ENCODE measurements at places on chromosomes 4 and X.

- DNase-seq, result no peak
Measured at GRCh38 chr4:147582386-147583060, 34.7 kb upstream of the TMEM184C start.

GRCh38 chr4:154872198-154872597, 91.1 kb downstream of the RBM46 start:
- no peak for DNase-seq

GRCh38 chr4:151175233-151175632, 75.8 kb downstream of the RPS3A start:
- DNase-seq, result no peak

GRCh38 chrX:10952619-10953018, 158.5 kb upstream of the HCCS start:
- no peak for DNase-seq

- DNase-seq, result no peak
Measured at GRCh38 chr4:53890461-53890860, 173.9 kb downstream of the CHIC2 start.

DNA sequence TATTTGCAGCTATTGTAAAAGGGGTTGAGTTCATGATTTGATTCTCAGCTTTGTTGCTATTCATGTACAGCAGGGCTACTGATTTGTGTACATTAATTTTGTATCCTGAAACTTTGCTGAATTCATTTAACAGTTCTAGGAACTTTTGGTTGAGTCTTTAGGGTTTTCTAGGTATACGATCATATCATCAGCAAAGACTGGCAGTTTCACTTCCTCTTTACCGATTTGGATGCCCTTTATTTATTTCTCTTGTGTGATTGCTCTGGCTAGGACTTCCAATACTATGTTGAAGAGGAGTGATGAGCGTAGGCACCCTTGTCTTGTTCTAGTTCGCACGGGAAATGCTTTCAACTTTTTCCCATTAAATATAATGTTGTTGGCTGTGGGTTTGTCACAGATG, 48.1 kb downstream of the NPY1R start:
- no peak for DNase-seq

DNA sequence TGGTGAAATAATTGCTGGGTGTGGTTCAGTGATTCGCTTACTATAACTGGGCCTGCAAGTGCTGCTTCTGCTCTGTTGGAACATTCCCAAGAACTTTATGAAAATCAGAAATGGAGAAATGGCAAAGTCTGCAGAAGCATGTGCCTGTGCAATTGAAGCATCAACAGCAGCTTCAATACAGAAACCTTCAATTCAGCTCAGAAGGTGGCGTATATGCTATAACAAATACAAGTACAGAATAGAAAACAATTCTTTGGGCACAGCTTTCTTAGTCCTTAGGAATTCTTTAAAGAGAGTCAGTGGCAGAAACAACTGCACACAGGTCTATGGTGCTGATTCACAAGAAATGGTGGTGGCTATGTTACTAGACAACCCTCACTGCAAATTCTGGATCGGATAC, 18.0 kb upstream of the PDHA2 start:
- DNase-seq, result no peak

DNA sequence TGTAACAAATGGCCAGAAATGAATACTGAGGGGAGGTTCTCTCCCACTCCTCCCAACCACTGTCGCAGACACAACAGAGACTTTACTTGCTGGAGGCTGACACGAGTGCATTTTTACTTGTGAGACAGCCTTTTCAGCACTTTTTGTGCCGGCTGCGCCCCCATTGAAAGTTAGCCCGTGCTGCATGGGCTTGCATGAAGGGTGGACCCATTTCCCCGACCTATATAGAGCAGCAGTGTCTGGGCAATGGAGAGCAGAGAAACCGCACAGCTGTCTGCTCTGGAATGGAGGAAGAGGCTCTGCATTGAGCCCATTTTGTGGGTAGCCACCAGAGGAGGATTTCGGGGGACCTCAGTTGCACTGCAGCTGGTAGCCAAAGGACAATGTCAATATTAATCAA, 208.8 kb downstream of the UGT8 start:
- no peak for DNase-seq

GRCh38 chrX:71144651-71145050, at the start of gene NLGN3:
NLGN3 (plus strand) TSS chrX:71144841; CDS start chrX:71147750, 2,909 bp downstream.
- no peak for DNase-seq

DNA sequence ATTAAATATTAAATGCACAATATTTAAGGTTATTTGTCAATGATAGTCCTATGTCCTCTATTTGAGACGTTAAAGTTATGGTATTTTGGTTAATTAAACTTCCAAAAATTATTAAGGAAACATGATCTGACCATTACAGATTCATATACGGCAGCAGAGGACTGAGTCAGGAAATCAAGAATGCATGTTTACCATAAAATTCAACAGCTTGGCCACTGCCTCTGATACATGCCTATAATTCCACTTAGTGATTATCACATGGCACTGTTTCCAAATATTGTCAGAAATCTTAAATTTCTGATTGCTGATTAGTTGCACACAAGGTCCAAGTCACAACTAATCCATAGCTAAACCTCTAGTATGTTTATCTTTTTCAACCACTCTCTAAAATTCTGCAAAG, 232.2 kb upstream of the UGT8 start:
- DNase-seq, result no peak

DNA sequence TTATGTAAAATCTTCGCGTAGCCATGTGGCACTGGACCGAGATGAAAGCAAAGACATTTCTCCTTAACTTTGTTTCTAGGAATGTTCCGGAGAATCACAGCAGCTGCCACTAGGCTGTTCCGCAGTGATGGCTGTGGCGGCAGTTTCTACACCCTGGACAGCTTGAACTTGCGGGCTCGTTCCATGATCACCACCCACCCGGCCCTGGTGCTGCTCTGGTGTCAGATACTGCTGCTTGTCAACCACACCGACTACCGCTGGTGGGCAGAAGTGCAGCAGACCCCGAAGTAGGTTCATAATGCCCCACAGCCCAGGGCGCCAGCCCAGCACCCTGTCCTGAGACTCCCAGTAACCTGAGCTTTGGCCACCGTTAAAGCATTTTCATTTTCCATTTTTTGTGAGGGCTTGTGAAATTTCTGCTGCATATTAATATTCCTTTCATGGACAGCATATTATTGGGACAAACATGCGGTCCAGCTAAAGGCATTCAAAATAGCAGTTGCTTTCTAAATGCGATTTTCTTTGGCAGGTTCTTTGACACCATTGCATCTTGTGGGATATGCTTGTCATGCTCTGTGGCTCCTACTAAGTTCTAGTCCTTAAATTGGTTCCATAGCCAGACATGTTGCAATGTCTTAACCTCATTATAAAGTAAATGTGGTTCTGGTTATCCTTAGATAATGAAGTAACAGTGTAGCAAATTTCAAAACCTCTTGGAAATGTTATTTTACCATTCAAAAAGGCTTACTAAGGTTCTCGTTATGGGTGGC, 49.1 kb upstream of the MSANTD1 start:
- DNase-seq, result peak; percentile 59

- DNase-seq, result no peak
Measured at GRCh38 chr4:1299301-1299860, 9.7 kb downstream of the MAEA start.

GRCh38 chr4:38193236-38193863, 233.2 kb downstream of the PTTG2 start:
- no peak for DNase-seq

DNA sequence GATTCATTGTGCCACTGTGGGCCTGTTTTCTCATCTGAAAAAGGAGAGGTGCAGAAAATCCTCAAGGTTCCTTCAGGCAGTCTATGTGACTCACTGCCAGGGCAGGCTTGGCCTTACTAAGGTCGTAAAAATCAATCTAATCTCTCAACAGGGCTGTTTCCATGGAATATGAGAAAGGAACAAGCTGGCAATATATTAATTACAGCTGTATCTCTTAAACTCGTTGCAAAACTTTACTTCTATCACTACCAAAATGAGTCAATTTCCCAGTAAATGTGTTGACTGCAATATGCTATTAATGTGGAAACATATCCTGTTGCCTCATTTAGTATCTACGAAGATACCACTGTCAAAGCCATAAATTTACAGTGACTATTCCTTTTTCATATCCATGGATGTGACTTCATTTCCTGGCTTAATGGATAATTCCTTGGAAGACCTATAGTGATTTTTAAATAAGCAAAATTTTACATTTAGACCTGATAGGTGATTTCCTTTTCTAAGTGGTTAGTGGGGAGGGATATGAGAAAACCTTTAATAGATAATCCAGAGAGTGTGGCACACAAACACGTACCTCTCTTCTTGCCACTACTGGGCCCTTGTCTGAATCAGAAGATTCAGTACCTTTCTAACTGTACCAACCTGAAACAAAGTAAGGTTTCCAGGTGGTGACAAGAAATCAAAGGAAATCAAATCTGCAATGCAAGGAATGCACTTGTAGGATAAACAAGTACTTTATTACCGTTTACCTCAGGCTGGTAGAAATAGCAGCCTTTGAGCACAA, 127.4 kb upstream of the FTHL17 start:
- peak; percentile 59 for DNase-seq

- DNase-seq, result no peak
Measured at GRCh38 chr4:144715230-144715629, 69.3 kb downstream of the HHIP start.

- DNase-seq, result no peak
Measured at GRCh38 chr4:119833611-119834010, 205.0 kb upstream of the PDE5A start.

DNA sequence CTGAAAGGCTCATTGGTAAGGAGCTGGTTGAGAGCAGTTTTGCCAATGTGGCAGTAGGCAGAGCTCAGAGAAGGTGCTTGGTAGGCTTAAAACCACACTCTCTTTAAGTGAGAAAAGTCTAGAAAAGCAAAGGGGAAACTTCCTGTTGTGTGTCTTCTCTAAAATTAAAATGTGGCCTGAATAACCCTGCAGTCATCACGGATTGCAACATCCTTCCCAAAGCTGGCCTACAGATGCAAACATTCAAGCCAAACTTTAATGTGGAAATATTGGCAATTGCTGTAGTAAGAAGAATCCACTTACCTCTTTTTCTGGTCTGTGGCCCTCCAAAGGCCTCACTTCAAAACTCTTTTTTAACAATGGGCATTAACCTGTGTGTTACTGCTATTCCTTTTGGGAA, 348.5 kb downstream of the OPHN1 start:
- peak; percentile 39 for DNase-seq

GRCh38 chrX:153423652-153424051, 12.4 kb downstream of the ZFP92 start:
- no peak for DNase-seq

GRCh38 chr4:183986971-183987946, 82.2 kb downstream of the STOX2 start:
- DNase-seq, result peak; percentile 20

DNA sequence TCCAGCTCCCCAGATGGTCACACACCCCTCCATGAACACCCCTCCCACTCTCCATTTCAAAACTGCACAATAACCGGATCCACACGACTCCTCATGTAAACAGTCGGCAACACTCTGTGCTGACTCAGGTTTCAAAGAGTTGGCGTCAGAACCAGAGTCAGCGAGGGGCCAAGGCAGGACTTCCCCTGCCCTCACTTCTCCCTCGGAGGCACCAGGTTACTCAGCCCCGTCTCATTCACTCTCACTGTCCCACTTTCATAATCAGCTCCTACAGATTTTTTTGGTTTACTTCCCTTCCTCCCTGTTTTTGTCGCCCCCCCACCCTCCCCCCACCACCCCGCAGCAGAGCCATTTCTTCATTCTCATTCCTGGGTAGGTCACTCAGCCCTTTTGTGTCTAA, 2.7 kb upstream of the TIMP1 start:
- no peak for DNase-seq

GRCh38 chrX:107542500-107542899, 85.8 kb upstream of the PRPS1 start:
- no peak for DNase-seq

- DNase-seq, result no peak
Measured at GRCh38 chr4:108854786-108855185, 91.9 kb upstream of the ETNPPL start.

- no peak for DNase-seq
Measured at GRCh38 chr4:42396752-42397634, at the start of gene SHISA3. SHISA3 (plus strand) TSS chr4:42397488; CDS start chr4:42398057, 569 bp downstream.

DNA sequence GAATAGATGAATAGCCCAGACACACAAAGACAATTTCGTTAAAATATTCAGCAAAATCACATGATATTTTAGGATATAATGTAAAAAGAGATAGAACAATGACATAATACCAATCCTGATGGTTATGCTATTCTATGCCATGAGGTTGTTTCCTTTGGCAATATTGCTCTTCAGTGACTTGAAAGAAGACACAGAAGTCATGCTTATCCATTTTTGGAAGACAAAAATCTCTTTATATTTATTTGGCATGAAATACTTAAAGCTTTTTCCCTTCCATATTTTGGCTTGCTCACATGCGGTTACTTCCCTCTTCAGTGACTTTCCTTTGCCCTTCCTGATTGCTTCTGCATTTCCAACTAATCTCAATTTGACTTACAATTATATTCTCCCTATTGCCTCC, 314.8 kb downstream of the IQCM start:
- DNase-seq, result no peak

GRCh38 chrX:138255373-138255772, 456.1 kb downstream of the FGF13 start:
- no peak for DNase-seq

- DNase-seq, result no peak
Measured at GRCh38 chr4:126779001-126779400, 853.8 kb upstream of the INTU start.

- DNase-seq, result peak; percentile 56
Measured at GRCh38 chr4:169243825-169244609, 26.7 kb downstream of the SH3RF1 start.
